ENCODE measurements at places on chromosomes 4 and X. TPM values are rescaled to one million over a fixed set of nuclear protein-coding genes. Genes with fewer than 3 reads are reported as not detected.

The CTAG1B gene
- total RNA-seq, result not detected

The JAKMIP1 gene
- not detected for total RNA-seq

The PABPC1L2A gene
- total RNA-seq, result not detected

The AFF2 gene
- 0.41 TPM for total RNA-seq

The MAGEB2 gene
- total RNA-seq, result not detected

The SLC49A3 gene
- 3.4 TPM for total RNA-seq

The RAB41 gene
- not detected for total RNA-seq

The IGSF1 gene
- total RNA-seq, result 0.27 TPM

The GPR50 gene
- total RNA-seq, result not detected

The SUPT20HL1 gene
- not detected for total RNA-seq
